Effector memory CD8-positive, alpha-beta T cell (primary cell): ENCODE measurements at places on chromosomes 2 and 18.

GRCh38 chr2:144140891-144141290, 379.0 kb downstream of the ZEB2 start:
- no peak overlapping the region for H3K27ac ChIP-seq
- DNase-seq = no peak
- peaks cover 8% of the 10 kb centered on the region for H3K36me3 ChIP-seq
- H3K4me1 ChIP-seq = no peaks in the 10 kb centered on the region

DNA sequence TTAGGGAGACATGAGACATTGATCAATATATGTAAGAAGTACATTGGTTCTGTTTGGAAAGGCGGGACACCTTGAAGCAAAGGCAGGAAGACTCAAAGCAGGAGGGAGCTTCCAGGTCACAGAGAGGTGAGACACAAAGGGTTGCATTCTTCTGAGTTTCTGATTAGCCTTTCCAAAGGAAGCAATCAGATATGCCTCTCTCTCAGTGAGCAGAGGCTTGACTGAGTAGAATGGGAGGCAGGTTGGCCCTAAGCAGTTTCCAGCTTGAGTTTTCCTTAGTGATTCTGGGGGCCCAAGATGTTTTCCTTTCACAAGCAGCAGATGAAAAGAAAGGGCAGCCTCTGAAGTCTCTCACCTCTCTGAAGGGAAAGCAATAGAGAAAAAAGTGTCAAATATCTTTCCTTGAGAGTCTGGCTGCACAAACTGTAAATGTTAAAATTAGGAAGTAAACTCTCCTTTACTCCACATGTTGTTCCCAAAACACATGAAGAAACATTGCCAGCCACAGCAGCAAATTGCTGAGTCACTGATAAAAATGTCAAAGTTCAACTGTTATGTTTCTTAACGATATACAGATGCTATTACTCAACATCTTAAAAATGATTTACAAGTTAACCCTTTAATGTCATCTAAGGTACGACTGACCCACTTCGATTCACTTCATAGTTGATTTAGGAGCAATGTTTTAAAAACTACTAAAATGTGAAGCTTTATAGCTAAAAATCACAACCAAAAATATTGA, 40.3 kb downstream of the CYB5A start:
- H3K4me3 ChIP-seq = no peak overlapping the region
- peaks cover 9% of the 10 kb centered on the region for H3K36me3 ChIP-seq
- no peak for DNase-seq

DNA sequence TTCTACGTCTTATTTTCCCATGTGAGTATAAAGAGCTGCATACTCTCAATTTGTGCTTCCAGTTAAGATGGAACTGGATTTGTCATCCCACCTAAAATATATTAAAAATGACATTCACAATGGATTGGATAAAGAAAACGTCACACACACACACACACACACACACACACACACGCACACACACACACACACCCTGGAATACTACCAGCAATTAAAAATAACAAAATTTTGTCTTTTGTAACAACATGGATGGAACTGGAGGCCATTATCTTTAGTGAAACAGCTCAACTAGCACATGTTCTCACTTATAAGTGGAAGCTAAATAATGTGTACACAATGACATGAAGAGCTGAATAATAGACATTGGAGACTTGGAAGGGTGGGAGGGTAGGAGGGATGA, 3.8 kb upstream of the QPCT start:
- H3K27me3 ChIP-seq = no peaks in the 10 kb centered on the region
- no peak for DNase-seq
- no peak overlapping the region for H3K27ac ChIP-seq
- peaks cover 9% of the 10 kb centered on the region for H3K4me1 ChIP-seq
- H3K4me3 ChIP-seq = no peak overlapping the region

- no peak overlapping the region for H3K27ac ChIP-seq
- H3K4me1 ChIP-seq = no peaks in the 10 kb centered on the region
- H3K36me3 ChIP-seq = no peaks in the 10 kb centered on the region
These were observed 419.2 kb downstream of the NR4A2 start for GRCh38 chr2:155913356-155913755.

- no peak overlapping the region for H3K4me3 ChIP-seq
- H3K27me3 ChIP-seq = peaks cover 26% of the 10 kb centered on the region
- H3K27ac ChIP-seq = no peak overlapping the region
- H3K36me3 ChIP-seq = no peaks in the 10 kb centered on the region
- DNase-seq = no peak
These were observed 37.8 kb upstream of the RTTN start for GRCh38 chr18:70243131-70243929.

- H3K4me3 ChIP-seq = no peak overlapping the region
- H3K4me1 ChIP-seq = no peaks in the 10 kb centered on the region
- H3K27ac ChIP-seq = no peak overlapping the region
- H3K36me3 ChIP-seq = no peaks in the 10 kb centered on the region
- H3K27me3 ChIP-seq = no peaks in the 10 kb centered on the region
- DNase-seq = no peak
These were observed 210.8 kb upstream of the ZEB2 start for GRCh38 chr2:144730711-144731110.

- H3K4me1 ChIP-seq = peaks cover 3% of the 10 kb centered on the region
- no peak overlapping the region for H3K27ac ChIP-seq
- DNase-seq = no peak
- no peak overlapping the region for H3K4me3 ChIP-seq
- H3K36me3 ChIP-seq = no peaks in the 10 kb centered on the region
These were observed 29.4 kb upstream of the WDR75 start for GRCh38 chr2:189411860-189412259.

DNA sequence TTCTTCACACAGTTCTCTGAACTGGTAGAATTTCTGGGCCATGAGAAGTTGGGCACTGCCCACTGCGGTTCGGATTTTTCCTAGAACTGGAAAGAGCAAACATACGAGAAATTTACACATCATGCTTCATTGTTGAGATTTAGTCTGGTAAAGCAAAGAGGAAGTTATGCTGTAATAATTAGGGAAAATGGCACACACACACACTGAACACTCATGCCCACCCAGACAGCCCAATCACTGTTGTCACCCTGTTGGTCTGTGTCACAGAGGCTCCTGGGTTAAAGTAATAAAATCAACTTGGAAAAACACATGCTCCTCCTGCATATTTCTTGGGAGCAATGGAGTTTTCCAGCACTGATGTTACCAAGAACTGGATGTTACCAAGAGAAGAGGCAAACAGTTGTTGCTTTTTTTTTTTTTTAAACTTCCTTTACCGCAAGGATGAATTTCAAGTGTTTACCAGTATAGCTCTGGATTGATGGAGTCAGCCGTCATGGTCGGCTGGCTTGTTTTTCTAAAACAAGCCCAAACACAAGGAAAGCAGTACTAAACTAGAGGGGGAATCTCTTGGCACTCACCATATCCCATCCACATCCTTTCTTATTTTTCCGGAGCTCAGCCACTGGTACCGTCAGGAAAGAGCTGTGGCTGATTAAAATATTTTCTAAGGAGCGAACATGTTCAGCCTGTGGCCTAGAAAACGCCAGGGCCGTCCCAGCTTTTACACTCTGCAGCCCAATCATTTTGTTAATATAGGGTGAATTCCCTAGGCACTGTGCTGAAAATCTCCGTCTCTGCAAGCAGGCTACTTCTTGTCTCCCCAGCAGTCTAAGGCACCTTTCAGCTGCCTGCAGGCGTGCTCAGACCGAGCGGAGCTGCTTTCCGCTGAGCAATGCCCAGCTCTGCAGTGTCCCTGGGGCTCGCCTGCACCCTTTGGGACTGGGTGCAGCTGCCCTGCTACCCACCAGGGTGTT, 58.9 kb downstream of the TGIF1 start:
- H3K4me3 ChIP-seq = no peak overlapping the region
- no peak for DNase-seq
- H3K27me3 ChIP-seq = no peaks in the 10 kb centered on the region
- no peak overlapping the region for H3K27ac ChIP-seq
- H3K36me3 ChIP-seq = peaks cover 22% of the 10 kb centered on the region
- H3K4me1 ChIP-seq = peaks cover 18% of the 10 kb centered on the region

GRCh38 chr2:160411167-160411566, 82.4 kb downstream of the RBMS1 start:
- peaks cover 22% of the 10 kb centered on the region for H3K36me3 ChIP-seq
- peaks cover 50% of the 10 kb centered on the region for H3K4me1 ChIP-seq
- DNase-seq = no peak
- H3K4me3 ChIP-seq = peak overlapping the region; percentile 80
- no peaks in the 10 kb centered on the region for H3K27me3 ChIP-seq

GRCh38 chr18:76493213-76494161, 1.6 kb downstream of the ZNF516 start:
- peaks cover 15% of the 10 kb centered on the region for H3K36me3 ChIP-seq
- peaks cover 70% of the 10 kb centered on the region for H3K27me3 ChIP-seq
- DNase-seq = no peak

DNA sequence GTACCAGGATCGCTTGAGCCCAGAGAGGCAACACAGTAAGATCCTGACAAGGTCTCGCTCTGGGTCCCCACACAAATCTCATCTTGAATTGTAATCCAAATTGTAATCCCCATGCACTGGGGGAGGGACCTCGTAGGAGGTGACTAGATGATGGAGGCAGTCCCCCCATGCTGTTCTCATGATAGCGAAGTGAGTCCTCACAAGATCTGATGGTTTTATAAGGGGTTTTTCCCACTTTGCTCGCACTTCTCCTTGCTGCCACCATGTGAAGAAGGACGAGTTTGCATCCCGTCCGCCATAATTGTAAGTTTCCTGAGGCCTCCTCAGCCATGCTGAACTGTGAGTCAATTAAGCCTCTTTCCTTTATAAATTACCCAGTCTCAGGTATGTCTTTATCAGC, 46.0 kb upstream of the SERTAD2 start:
- H3K27ac ChIP-seq = no peak overlapping the region
- H3K27me3 ChIP-seq = no peaks in the 10 kb centered on the region
- H3K36me3 ChIP-seq = no peaks in the 10 kb centered on the region
- H3K4me1 ChIP-seq = peaks cover 26% of the 10 kb centered on the region
- peak; percentile 22 for DNase-seq

- H3K4me1 ChIP-seq = no peaks in the 10 kb centered on the region
- no peaks in the 10 kb centered on the region for H3K27me3 ChIP-seq
- no peak overlapping the region for H3K4me3 ChIP-seq
- no peak for DNase-seq
- peaks cover 12% of the 10 kb centered on the region for H3K36me3 ChIP-seq
- no peak overlapping the region for H3K27ac ChIP-seq
These were observed 208.4 kb upstream of the RAB12 start for GRCh38 chr18:8400825-8401224.

- H3K27ac ChIP-seq = peak overlapping the region; percentile 93
- H3K36me3 ChIP-seq = peaks cover 19% of the 10 kb centered on the region
- H3K27me3 ChIP-seq = no peaks in the 10 kb centered on the region
- DNase-seq = peak; percentile 46
These were observed 11.0 kb upstream of the DUSP2 start for GRCh38 chr2:96156011-96156820.

DNA sequence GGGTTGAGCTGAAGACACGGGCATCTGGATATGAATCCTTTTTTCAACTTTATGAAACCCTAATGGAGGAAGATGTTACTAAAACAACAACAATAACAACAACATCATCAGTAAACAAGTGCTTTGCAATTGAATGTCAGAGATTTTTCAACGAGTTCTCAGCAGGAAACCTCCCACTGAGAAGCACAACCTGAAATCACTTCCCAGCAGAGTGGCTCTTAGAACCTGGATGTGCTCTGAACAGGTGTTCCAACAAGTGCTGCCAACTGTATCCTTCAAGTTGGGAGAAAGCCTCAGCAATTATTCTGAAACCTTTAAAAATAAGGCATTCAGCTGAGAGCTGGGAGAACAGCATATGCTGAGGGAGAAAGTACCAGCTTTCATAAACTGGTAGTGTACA, 1622.7 kb upstream of the CELF4 start:
- H3K27ac ChIP-seq = no peak overlapping the region
- no peaks in the 10 kb centered on the region for H3K4me1 ChIP-seq
- H3K36me3 ChIP-seq = no peaks in the 10 kb centered on the region
- no peaks in the 10 kb centered on the region for H3K27me3 ChIP-seq

DNA sequence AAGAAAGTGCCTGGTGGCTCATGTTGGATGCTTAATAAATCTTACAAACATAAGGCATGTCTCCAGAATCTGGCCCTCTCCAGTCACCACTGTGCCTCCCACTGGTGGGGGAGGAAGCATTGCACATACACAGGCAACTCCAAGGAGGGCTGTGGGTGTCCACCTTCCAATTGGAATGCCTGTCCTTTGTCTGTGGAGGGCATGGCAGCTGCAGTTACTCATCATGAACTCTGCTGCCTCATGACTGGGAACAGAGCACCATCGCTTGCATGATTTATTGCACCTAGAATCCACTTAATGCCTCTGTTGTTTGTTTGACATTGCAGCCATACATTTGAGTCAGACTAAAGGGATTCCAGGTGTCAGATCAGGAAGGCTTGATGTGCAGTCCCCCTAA, 278.9 kb downstream of the PRKCE start:
- H3K4me3 ChIP-seq = no peak overlapping the region
- DNase-seq = no peak
- no peaks in the 10 kb centered on the region for H3K27me3 ChIP-seq
- H3K36me3 ChIP-seq = no peaks in the 10 kb centered on the region
- H3K27ac ChIP-seq = no peak overlapping the region

- H3K27me3 ChIP-seq = peaks cover 23% of the 10 kb centered on the region
- no peaks in the 10 kb centered on the region for H3K4me1 ChIP-seq
- no peak for DNase-seq
- no peaks in the 10 kb centered on the region for H3K36me3 ChIP-seq
- no peak overlapping the region for H3K27ac ChIP-seq
- no peak overlapping the region for H3K4me3 ChIP-seq
These were observed 46.7 kb downstream of the DAPL1 start for GRCh38 chr2:158841850-158842249.

DNA sequence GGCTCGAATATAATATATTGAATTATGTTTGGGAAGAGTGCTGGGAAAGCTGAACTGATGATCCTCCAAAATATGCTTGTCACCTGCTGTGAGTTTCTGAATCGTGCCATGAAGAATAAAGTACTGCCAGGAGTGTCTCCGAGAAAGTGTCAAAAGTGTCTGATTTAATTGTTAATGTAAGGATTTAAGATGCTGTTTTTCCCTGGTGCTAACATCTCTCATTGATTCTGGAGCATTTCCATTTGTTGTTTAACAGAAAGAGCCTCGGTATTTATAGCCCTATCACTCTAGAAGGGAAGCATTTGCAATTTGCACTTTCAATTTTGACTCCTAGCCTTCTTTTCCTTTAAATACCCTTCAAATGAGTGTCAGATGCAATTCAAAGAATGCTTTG, 342.2 kb downstream of the RND3 start:
- H3K36me3 ChIP-seq = no peaks in the 10 kb centered on the region
- H3K4me1 ChIP-seq = no peaks in the 10 kb centered on the region
- no peak overlapping the region for H3K4me3 ChIP-seq
- no peak for DNase-seq

DNA sequence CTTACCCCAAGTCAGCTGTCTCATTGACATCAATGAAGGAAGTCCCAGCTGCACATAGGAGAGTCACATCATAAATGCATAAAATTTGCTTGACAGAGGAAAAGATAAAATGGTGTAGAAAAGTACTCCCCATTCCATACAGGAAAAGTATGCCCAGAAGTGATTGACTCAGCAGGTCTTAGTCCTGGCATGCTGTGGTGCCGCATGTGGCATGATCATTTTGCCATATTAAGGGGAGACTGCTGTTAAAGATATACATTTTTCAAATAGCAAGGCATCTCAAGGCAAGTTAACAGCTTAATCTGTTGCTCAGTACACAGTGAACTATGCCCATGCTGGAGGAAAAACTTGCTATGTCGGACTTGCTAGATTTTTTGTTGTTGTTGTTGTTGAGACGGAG, 8.1 kb downstream of the COPS7B start:
- H3K27ac ChIP-seq = no peak overlapping the region
- H3K4me3 ChIP-seq = no peak overlapping the region
